ENCODE measurements at places on chromosomes 5 and 9.

- DNase-seq, result peak; percentile 88
Measured at GRCh38 chr5:172984244-172984953, 828 bp downstream of the ATP6V0E1 start.

- DNase-seq, result no peak
Measured at GRCh38 chr5:35488791-35489190, 128.9 kb upstream of the SPEF2 start.

- DNase-seq, result no peak
Measured at GRCh38 chr9:75914002-75914401, 23.5 kb downstream of the PCSK5 start.

DNA sequence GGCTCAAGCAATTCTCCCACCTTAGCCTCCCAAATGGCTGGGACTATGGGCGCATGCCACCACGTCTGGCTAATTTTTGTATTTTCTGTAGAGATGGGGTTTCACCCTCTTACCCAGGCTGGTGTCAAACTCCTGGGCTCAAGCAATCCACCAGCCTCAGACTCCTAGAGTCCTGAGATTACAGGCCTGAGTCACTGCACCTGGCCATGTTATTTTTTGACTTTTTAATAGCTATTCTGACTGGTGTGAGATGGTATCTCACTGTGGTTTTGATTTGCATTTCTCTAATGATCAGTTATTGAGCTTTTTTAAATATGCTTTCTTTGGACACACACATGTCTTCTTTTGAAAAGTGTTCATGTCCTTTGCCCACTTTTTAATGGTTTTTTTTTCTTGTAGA is 38.2 kb downstream of the FBXW2 start:
- no peak for DNase-seq

- no peak for DNase-seq
Measured at GRCh38 chr5:138029944-138030343, 2.9 kb downstream of the FAM13B start.

DNA sequence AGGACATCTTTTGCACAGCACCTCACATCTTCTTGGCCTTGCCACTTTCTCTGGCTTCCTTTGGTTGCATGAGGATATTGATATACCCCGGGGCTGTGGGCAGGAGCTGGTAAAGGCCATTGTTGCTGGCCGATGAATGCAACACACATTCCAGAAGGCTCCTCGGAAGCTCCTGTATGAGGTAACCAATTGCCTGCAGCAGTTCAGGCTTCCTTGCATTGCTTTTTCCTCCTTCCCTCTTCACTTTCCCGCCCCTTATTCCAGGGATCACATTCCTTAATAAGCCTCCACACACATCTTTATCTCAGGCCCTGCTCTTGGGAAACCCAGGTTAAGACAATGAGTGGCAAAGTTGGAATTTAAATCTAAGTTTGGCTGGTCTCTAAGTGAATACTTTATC is 505.4 kb upstream of the CLINT1 start:
- DNase-seq, result no peak

GRCh38 chr5:65271906-65272305 is 209.8 kb downstream of the ADAMTS6 start:
- peak; percentile 13 for DNase-seq

- no peak for DNase-seq
Measured at GRCh38 chr5:120692325-120692724, 228.2 kb downstream of the PRR16 start.

GRCh38 chr5:80713631-80714030 is 58.8 kb upstream of the DHFR start:
- no peak for DNase-seq

GRCh38 chr9:33140401-33141360 is 26.5 kb downstream of the B4GALT1 start:
- DNase-seq, result peak; percentile 67

DNA sequence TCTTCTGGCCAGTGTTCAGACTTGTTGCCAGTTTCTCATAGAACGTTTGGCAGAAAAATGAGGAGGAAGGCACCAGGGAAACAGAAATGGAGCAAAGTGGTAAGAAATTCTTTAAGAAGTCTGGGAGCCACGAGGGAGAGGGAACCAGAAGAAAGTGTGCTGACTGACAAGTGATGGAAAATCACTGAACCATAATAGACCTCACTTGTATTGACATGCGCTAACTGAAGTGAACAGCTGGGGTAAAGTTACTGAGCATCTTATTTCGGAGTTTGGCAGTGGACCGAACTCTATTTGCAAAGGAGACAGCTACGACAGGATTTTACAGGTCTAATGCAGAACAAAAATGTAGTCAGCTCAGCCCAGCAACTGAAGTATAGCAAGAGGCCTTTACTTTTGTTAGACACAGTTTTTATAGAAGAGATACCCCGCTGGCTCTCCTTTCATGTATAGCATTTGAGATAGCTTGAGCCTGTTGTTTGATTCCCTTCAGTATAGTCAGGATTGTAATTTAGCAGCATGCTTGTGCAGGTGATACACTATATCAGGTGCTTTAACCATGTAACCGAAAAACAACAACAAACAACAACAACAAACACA is 53.6 kb downstream of the HMHB1 start:
- DNase-seq, result peak; percentile 76

GRCh38 chr5:54537725-54538124 is 20.2 kb downstream of the SNX18 start:
- no peak for DNase-seq

GRCh38 chr5:17441351-17441750 is 56.7 kb upstream of the TAF11L2 start:
- no peak for DNase-seq

GRCh38 chr5:122144236-122144635 is 14.9 kb downstream of the ZNF474 start:
- no peak for DNase-seq

DNA sequence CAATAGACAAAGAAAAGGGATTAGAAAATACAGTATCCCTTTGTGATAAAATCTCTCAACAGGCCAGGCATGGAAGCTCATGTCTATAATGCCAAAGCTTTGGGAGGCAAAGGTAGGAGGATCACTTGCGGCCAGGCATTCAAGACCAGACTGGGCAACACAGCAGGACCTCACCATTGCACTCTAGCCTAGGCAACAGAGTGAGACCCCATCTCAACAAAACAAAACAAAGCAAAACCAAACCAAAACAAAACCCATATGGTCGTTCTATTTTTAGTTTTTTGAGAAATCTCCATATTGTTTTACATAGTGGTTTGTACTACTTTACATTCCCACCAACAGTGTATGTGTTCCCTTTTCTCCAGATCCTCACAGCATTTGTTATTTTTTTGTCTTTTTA is 193.0 kb downstream of the KIAA0825 start:
- DNase-seq, result no peak

GRCh38 chr5:8366266-8366665 is 497.3 kb downstream of the MTRR start:
- DNase-seq, result peak; percentile 53

DNA sequence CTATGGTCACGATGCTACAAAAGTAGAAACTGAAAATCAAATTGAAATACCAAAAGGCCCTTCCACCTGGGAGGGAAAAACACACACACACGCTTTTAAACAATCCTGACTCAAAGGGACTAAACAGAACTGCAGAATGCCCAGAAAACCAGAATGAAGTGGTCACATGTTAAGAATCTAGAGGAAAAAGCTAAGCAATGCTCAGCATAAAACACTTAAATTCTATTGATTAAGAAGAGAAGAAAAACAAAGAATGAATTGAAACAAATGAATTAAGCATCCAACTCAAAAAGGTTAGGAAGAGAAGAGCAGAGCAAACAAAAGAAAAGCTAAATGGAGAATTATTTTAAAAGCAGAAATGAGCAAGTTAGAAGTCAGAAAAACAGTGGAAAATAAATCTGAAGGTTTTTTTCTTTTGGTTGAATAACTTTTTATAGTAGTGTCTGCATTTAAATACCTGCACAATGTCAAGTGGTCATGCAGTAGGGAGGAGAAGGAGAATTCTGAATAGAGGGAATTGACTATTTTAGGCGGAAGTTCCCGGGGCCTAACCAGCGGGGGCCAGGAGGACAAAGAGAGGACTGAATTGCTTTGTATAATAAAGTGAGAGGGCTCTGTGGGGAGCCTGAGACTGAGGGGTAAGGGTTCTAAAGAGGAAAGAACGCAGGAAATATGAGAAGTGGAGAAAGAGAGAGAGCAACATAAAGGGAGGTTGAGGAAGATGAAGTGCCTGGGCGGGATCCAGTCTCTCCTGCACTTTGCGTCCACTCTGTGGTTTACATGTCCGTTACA is 146.8 kb downstream of the ATPSCKMT start:
- no peak for DNase-seq

DNA sequence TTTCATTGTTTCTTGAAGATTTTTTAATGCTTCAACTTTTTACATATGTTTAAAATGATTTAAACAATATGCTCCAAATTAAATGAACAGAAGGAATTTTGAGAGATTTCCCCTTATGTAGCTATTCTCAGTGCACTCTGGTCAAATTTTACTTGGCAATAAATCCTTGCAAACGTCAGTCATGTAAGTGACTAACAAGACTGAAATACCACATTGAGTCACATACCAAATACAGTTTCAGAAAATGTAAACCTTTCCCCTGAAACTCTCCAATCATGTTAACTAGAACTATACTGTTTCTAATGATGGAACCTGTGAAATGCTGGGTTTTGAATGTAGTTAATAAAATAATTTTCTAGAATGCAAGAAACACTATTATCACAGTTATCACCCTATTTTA is 29.6 kb downstream of the SAR1B start:
- no peak for DNase-seq

DNA sequence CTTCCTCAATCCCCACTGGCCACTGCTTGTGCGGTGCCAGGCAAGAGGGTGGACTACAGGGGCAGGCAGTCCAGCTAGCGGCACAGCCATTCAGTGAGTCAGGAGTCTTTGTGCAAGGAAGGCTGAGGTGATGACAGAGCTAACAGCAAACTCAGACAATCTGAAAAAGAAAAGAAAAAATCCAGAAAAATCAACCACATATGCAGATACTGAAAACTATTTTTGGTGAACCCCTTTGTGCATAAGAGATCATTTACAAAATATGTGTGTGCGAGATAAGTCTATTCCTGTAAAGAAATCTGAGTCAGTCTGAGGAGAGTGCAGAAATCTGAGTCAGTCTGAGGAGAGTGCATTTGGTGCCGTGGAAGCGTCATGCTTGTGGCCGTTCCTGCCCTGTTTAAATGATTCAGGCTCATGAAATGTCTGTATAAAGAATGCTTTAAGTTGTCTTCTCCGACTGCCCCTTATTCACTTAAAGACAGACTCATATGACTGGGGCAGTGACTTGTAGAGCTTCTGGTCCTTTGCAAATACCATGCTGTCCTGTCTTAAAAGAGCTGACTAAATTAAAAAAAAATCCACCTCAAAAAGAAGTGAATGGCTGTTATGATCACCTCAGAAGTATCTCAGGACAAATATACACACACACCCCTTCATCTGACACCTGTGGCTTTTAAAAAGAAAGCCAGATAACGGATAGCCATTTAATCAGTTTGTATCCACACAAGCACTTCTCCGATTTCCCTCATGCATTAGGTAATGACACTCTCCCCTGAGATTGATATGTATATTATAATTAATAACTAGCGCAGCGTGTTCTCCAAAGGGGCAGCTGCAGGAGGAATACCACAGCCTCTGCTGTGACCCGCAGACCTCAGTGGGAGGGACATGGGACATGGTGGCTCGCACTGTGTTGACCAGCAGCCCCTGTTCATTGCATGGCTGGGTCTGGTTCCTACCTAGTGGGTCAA is 47.3 kb downstream of the TRIO start:
- DNase-seq, result peak; percentile 47

DNA sequence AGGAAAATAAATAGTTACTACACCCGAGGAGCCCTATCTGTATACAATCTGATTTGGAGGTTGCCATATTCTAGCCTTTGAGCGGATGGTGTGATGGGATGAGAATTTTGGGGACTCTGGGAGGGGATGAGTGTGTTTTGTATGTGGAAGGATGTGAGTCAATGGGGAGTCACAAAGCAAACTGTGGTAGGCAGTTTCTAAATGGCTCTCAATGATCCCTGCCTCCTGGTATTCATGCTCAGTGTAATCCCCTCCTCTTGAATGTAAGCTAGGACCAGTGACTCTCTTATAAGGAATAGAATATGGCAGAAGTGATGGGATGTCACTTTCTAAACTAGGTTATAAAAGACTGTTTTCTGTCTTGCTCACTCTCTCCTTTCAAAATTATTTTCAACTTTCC is 205.7 kb upstream of the RIOK2 start:
- no peak for DNase-seq

- DNase-seq, result no peak
Measured at GRCh38 chr5:37557734-37558293, 178.7 kb downstream of the WDR70 start.

- no peak for DNase-seq
Measured at GRCh38 chr9:8262625-8263622, 463.3 kb upstream of the DMAC1 start.

GRCh38 chr5:80755626-80756025 is 100.8 kb upstream of the DHFR start:
- DNase-seq, result no peak

GRCh38 chr9:126507318-126508109 is 106.2 kb upstream of the LMX1B start:
- DNase-seq, result no peak

- no peak for DNase-seq
Measured at GRCh38 chr5:153866176-153866575, 172.5 kb downstream of the FAM114A2 start.

DNA sequence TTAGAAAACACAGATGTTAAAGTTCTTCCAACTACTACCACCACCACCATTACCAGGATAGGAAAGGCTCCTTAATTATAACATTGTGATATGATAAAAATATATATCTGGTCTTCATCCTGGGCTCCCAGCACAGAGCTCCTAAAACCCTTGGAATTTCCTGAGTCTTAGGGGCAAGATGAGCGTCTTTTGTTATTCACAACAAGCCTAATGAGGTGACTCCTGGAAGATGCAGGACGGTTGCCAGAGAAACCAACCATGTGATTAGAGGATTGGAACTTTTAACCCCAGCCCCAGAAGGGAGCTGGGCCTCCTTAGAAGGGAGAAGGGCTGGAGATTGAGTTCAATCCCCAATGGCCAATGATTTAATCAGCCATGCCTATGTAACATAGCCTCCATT is 148.0 kb upstream of the ADRA1B start:
- DNase-seq, result peak; percentile 76

- peak; percentile 82 for DNase-seq
Measured at GRCh38 chr5:9545992-9546851, at the start of gene SEMA5A. SEMA5A (minus strand) TSS chr5:9546075; CDS start chr5:9379946, 166,129 bp downstream.

DNA sequence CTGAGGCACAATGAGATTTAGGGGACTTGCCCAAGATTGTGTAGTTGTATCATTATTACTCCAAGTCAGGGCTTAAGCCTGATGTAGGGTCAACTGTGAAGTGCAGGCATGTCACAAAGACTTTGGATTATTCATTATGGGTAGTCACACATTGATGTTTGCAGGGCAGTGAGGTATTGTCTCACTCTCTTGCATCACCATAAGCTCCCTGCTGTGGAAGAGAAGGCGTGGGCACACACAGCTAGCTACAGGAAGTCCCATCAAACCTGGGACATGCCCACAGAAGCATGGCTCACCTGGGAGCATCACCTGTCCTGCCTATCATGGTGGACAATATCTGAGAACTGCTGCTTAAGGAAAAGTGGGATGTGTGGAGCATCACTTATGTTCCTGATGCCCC is 42.1 kb downstream of the TMOD1 start:
- no peak for DNase-seq

DNA sequence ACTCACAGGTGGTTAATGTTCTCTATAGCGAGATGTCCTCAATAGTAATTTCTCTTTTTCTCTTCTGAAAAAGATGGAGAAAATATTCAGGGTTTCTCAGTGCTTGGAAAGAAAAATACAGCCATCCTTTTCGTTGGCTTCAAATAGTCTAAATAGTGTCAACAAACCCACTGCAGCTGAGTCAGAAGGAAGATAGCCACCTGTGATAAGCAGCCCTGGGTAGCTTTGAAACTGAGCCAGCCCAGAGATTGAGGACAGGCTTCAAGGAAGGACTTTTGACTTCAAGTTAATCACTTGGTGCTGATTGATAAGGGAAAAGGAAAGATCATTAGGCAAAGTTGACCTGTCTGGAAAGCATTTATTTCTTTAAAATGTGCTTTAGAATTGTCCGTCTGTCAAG is 78.7 kb upstream of the TYRP1 start:
- DNase-seq, result no peak
